ENCODE measurements at places on chromosomes 1 and 21.
A peak's percentile ranks its signal among the peaks of the same experiment; 100 is the strongest.

DNA sequence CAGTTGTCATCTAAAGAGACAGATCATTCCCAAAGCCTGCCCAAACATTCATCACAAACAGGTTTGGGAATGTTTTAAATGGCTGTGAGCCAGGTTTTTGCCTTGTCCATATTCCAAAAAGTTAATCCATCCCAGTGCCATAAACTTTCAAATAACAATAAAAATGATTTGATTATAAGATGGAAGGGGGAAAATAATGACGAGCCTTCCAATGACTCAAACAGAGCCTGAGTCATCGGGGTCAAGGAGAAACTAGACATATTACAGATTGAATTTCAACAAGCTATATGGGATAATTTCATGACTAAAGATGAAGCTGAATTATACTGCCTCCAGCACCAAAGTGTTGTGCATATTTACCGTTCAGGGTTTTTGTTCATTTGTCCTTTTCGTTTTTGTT lies 195.8 kb upstream of the PKN2 start:
- no peak overlapping the region for H3K27ac ChIP-seq
- peaks cover 3% of the 10 kb centered on the region for H3K27me3 ChIP-seq
- H3K4me1 ChIP-seq: peaks cover under 1% of the 10 kb centered on the region
- DNase-seq: no peak
- H3K36me3 ChIP-seq: no peaks in the 10 kb centered on the region

GRCh38 chr1:21238141-21238800 lies 52.0 kb downstream of the ECE1 start:
- H3K4me1 ChIP-seq: peaks cover 9% of the 10 kb centered on the region
- no peak overlapping the region for H3K4me3 ChIP-seq
- H3K27ac ChIP-seq: no peak overlapping the region
- no peak for DNase-seq
- no peaks in the 10 kb centered on the region for H3K36me3 ChIP-seq

- peaks cover 3% of the 10 kb centered on the region for H3K27me3 ChIP-seq
- H3K27ac ChIP-seq: no peak overlapping the region
- no peak for DNase-seq
Measured at GRCh38 chr1:62595647-62596046, 1.7 kb upstream of the ANGPTL3 start.

GRCh38 chr1:215054266-215054665 lies 28.3 kb upstream of the KCNK2 start:
- no peaks in the 10 kb centered on the region for H3K36me3 ChIP-seq
- H3K27me3 ChIP-seq: no peaks in the 10 kb centered on the region
- H3K4me1 ChIP-seq: no peaks in the 10 kb centered on the region
- no peak overlapping the region for H3K4me3 ChIP-seq

DNA sequence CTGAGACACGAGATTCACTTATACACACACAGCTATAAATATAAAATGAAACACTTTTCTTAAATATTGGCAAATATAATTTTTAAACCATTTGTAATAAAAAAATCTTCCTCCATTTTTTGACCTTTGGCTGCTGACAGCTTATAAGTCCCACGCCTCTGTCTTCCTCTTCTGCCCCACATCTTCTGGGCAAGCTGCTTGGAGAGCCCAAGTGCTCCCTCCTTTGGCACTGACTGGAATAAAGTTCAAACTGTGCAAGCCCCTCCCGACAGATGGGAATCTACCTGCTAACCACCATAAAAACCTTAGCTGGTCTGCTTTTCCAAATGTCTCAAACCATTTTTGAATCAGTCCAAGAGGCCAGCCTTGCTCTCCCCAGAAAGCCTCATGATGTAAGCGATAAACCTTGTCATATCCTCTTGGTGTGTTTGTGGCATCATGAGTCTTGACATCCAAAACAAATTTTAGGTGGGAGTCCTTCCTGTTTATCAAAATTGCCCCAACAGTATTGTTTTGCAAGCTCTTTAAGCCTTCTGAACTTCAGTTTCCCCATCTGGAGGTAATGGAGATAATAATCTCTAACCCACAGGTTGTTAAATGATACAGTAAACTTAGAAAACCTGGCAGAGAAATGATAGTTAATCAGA lies 99.8 kb downstream of the SNX7 start:
- DNase-seq: no peak
- H3K4me3 ChIP-seq: no peak overlapping the region
- H3K27me3 ChIP-seq: no peaks in the 10 kb centered on the region
- H3K36me3 ChIP-seq: no peaks in the 10 kb centered on the region

DNA sequence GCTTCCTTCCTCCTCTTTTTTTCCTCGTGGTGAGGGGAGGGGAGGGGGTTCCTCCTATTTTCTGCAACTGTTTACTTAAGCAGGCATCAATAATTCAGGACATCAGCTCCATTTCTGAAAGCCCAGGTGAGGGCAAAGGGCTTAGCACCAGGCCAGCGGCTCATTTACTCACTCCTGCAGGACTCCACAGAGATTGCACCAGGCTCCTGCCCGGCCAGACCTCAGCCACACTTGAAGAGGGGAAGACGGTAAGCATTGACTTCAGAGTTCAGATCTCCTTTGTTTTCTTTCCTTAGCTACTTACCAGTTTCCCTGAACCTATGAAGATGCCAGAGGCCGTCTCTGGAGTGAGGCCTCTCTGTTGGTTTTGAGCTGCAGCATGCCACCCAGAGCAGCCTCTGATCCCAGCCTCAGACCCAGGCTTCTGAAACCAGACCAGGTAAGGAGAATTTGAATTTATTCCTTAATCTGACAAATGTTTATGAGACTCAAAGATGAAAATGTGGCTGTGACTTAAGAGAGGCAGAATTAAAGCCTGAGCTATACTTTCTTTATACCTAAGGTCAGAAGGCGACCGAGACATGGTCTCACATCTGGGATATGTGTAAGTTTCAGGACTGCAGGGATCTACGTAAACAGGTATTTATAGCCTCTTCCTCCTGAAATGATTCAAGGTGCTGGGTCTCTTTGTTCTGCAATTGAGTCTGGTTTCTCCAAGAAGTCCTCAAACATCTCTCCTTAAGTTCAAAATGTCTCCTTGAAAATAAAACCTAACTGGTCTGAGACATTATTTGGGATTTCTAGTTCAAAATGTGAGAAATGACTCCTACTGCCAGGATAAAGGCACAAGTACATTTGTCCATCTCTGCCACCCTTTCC lies 272.5 kb upstream of the RUNX1 start:
- no peaks in the 10 kb centered on the region for H3K27me3 ChIP-seq
- no peaks in the 10 kb centered on the region for H3K36me3 ChIP-seq
- no peak overlapping the region for H3K27ac ChIP-seq
- no peaks in the 10 kb centered on the region for H3K4me1 ChIP-seq

- H3K27me3 ChIP-seq: peaks cover 19% of the 10 kb centered on the region
- no peaks in the 10 kb centered on the region for H3K36me3 ChIP-seq
- H3K4me1 ChIP-seq: peaks cover 5% of the 10 kb centered on the region
- no peak overlapping the region for H3K4me3 ChIP-seq
Measured at GRCh38 chr1:156387870-156388173, 18.8 kb downstream of the RHBG start.

GRCh38 chr1:203519053-203519840 lies 25.3 kb downstream of the OPTC start:
- H3K27me3 ChIP-seq: peaks cover 8% of the 10 kb centered on the region
- H3K4me1 ChIP-seq: no peaks in the 10 kb centered on the region
- H3K36me3 ChIP-seq: no peaks in the 10 kb centered on the region

- H3K4me1 ChIP-seq: no peaks in the 10 kb centered on the region
- no peak for DNase-seq
- peaks cover 46% of the 10 kb centered on the region for H3K27me3 ChIP-seq
- H3K4me3 ChIP-seq: no peak overlapping the region
Measured at GRCh38 chr1:36942148-36942547, 92.2 kb downstream of the GRIK3 start.

DNA sequence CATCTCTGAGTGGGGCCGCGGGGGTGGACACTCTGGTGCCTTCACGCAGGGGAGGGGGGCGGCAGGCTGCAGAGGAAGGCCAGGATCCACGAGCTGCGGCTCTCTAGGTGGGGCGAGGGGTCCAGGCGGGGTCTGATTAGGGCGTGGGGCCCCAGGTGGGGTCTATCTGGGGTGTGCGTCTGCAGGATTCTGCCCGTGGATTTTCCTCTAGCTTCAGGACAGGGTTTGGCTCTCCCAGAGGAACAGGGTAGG lies 6.3 kb downstream of the JMJD4 start:
- peaks cover 10% of the 10 kb centered on the region for H3K27me3 ChIP-seq
- no peak overlapping the region for H3K27ac ChIP-seq
- H3K36me3 ChIP-seq: peaks cover 7% of the 10 kb centered on the region
- DNase-seq: no peak

GRCh38 chr1:84855168-84855567 lies 37.8 kb downstream of the LPAR3 start:
- no peak for DNase-seq
- H3K4me3 ChIP-seq: no peak overlapping the region
- no peaks in the 10 kb centered on the region for H3K36me3 ChIP-seq

GRCh38 chr1:152442301-152442700 lies 28.2 kb upstream of the CRNN start:
- H3K27me3 ChIP-seq: peaks cover 13% of the 10 kb centered on the region
- no peaks in the 10 kb centered on the region for H3K36me3 ChIP-seq

- no peaks in the 10 kb centered on the region for H3K36me3 ChIP-seq
- peaks cover 18% of the 10 kb centered on the region for H3K27me3 ChIP-seq
- no peak overlapping the region for H3K4me3 ChIP-seq
- no peak overlapping the region for H3K27ac ChIP-seq
Measured at GRCh38 chr1:226569879-226570547, 21.4 kb downstream of the STUM start.

DNA sequence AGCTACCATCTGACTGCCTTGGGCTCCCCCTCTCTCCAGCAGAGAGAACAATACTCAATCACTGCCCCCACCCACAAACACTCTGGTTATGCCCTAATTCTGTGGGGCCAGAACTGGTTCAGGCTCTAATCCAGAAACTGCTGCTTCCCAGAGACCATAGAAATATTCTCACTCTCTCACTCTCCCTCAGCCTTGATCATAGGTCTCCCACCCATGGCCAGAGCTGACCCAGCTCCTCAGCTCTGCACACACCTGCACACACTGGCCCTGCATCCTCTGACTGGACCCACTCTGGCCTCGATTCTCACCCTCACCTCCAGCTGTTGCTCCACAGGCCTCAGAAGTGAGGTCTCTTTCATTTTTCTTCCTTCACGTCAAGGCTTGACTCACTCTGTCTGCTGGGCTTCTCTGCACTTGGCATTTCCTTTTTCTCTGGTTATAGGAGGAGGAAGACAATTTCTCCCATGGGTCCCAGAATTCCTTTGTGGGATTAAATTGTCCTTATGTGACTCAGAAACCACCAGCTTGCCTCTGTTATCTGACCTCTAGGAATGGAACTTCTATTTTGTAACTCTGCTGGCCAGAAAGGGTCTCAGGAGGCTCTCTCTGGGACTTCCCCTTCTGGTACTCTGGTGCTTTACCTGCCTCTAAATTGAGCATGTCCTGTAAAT lies 15.6 kb upstream of the ZMYM6 start:
- peaks cover 6% of the 10 kb centered on the region for H3K4me1 ChIP-seq
- no peak overlapping the region for H3K4me3 ChIP-seq
- no peaks in the 10 kb centered on the region for H3K36me3 ChIP-seq

DNA sequence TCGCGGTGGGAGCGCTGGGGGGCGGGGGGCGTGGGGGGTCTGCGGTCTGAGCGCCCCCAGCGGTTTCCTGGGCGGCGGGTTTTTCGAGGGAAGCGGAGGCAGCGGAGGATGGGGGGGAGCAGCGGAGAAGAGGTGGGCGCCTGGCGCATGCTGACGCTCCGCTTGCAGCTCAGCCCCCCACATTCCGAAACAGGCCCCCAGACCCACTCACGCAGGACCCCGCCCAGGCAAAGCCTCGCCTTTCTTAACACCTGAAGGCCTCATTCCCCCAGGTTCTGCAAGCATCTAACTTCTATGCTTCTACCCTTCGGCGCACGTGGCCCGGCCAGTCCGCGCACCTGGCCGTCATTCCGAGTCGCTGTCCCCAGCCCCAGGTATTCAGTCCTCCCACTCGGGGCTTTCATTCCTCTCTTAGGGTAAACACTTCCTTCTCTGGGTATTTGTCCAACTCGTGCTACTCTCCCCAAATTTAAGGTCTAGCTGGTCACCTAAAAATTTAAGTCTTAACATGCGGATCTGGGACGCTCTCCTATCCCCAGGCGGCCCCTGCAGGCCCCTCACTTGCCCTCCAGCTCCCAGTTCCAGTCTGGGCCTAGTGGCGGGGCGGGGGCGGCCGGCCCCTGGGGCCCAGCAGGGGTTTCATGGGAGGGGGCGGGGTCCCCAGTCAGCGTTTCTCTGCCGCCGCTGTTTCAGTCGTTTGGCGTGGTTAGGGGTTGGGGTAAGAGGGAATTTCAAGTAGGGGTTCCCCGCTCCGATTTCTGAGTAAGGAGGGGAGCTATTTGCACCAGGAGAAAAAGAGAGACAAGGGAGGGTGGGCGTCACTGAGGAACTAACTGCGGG lies 2.8 kb upstream of the ZBTB7B start:
- H3K36me3 ChIP-seq: no peaks in the 10 kb centered on the region
- DNase-seq: no peak
- peak overlapping the region; percentile 95 for H3K4me3 ChIP-seq

DNA sequence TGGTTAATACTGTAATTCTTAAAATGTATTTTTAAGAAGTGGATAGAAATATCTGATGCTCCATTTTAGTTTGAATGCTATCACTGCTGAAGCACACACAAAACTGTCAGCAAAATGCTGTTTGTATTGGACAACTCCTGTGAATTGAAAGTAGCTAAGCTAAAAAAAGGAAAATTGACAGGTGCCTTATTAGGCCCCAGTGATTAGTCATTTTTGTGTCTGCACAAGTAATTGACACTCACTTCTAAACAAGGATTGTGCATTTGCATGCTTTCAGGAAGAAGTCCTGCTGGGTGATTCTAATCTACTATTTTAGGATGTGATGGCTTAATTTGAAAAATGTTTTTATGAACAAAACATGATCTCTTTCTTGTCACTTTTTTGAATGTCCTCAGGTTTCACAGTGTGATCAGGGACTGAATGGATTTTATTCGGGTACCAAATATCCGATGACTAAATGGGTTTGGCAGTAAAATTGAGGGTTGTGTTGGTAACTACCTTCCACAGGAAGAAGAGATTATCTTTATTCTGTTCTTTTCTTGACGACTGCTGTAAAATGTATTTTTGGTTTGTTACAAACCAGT lies 13.0 kb upstream of the MAP3K7CL start:
- no peaks in the 10 kb centered on the region for H3K27me3 ChIP-seq
- H3K4me1 ChIP-seq: no peaks in the 10 kb centered on the region
- no peak overlapping the region for H3K27ac ChIP-seq
- no peak for DNase-seq
- no peaks in the 10 kb centered on the region for H3K36me3 ChIP-seq

DNA sequence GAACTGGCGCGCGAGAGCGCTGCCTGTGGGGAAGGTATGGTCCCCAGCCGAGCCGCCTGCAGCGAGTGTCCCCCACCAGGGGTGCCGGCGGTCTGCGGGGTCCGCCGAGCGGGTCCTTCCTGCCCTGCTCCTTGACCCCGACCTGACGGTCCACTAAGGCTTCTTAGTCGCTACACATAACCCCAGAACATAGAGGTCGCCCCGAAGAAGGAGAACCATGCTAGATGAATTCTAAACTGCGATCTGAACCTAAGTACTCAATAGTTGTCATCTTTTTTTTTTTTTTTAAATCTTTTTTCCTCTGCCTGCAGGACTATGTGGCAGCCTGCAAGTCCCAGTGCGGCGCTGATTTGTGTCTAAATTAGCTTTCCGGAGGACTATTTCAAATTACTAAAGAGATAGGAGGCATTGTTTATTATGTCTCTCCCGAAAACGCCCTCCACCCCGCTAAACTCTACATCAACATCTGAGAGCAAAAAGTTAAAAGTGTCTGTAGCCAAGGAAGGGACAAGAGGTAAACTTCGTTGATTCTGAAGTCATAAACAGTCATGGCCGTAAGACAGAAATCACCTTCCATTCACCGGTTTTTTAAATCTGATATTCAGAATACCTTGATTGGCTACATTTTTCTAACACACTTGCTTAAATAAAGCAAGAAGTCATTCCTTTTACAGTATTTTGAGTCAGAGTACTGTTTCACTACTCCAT lies 476 bp downstream of the AXDND1 start:
- no peaks in the 10 kb centered on the region for H3K36me3 ChIP-seq
- no peak for DNase-seq
- peak overlapping the region; percentile 98 for H3K4me3 ChIP-seq
- H3K4me1 ChIP-seq: peaks cover 15% of the 10 kb centered on the region

All from natural killer cell treated with Interleukin-12 subunit alpha and Interleukin-12 subunit beta and Interleukin-15 and Interleukin-18, amount 100 ng/mL, for 72 hours (primary cell).